ENCODE measurements at places on chromosomes 2 and 18.

DNA sequence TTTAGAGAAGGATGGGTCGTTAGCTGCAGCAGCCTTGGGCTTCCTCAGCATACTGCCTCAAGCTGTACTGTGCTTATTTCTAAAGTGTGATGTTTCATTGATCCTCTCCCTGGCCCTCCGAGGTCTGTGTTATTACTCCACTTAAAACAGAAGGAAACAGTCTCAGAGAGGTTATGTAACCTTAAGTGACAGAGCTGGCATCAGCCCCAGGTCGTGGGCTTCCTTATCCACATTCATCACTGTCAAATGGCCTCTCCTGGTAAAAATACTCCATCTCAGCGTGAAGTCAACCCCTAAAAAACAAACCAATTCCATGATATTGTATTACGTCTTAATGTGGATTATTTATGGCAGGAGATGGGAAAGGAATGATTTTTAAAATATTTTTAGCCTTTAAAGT, 153.3 kb upstream of the NOSTRIN start:
- DNase-seq, result no peak

GRCh38 chr2:218387369-218388194, 5.5 kb downstream of the SLC11A1 start:
- no peak for DNase-seq

DNA sequence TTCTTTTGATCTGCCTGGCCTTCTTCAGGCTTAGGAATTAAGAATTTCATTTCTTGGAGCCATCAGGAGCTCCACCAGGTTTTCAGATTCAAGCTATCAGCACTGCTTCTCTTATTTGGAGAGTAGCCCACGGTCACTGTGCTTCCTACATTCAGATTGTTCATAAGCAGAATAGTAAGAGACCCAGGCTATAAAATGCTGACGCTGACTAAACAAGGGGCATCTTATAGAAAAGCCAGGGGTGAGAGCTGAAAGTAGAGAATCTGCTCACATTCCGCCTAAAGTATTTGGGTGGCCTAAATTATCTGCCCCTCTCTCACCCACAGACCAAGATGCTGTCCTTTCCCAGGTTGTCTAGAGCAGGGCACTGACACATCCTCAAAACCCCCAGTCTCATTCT, 120.3 kb upstream of the SULT1C3 start:
- DNase-seq, result no peak

- DNase-seq, result no peak
Observed at GRCh38 chr18:32386471-32386870, 84.2 kb downstream of the GAREM1 start.

Measured in skeletal muscle cell (primary cell).